SIG-M5 (cell line): ENCODE measurements at places on chromosomes 6 and 20.

DNA sequence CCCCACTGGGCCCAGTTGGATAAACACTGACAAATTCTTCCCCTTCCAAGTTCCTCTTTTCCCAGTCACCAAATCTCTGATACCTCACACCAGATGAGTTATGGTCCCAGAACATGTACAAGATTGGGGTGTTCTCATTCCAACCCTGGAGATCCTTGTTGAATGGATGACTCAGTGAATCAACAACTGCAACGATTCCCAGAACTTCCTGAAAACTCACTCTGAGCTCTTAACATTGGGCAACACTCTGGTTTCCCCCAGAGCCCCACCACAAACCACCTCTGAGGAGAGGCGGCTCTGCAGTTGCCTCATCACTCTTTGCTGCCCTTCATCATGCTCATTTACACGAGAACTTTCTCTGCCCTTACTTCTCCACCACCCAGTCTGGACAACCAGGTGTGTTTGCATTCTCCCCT is 115.2 kb downstream of the MRPL14 start:
- peak; percentile 80 for DNase-seq

DNA sequence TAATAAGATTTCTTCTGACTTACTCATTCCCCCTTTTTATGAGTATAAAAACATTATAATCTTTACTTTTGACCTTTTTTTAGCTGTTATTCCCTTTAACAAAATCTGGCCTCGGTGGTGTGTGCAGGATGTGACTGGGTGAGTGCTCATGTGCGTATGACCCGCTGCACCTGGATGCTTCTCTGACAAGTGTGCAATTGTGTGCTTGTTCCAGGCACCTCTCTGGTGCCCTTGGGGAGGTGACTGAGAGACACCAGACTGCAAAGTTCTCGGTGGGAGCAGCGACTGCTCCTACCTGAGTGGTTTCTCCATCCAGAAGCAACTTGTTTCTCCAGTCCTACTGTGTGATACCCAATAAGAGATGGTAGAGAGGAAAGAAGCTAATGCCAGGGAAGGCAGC is 65.0 kb downstream of the ISM1 start:
- DNase-seq = no peak

DNA sequence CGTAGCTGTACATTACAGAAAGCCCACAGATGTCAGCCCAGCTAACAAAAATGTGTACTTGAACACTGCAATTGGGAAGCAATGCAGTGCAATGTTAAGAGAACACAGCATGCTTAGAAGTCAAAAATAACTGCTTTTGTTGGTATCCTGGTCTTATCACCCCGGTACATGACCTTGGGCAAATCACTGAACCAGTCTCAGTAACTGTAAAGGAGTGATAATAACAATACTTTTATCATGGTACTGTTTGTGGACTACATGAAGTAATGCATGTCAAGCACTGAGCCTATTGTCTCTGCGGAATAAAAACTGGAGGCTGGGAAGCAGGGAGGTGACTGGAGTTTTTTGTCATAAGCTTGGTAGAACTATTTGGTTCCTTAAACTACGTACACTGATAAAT is 44.7 kb upstream of the SPDEF start:
- no peak for DNase-seq

GRCh38 chr20:63268671-63269439 is 3.8 kb upstream of the ARFGAP1 start:
- DNase-seq = no peak

DNA sequence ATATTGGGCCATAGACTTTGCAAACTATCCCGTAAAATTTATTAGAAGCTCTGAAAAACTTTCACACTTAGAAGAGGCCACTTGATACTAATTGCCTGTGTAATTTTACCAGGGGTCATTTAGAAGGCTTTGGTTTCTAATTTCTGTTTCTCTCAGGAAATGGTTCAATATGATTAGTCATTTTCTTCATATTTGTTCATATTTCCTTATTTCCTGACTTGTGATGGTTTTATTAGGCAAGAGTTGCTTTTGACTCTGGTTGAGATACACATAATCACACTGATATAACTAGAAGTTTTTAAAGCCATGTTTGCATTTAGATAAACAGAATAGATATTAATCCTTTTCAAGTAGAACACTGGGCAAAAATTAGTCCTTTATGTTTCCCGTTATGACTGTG is 11.8 kb upstream of the HBS1L start:
- DNase-seq = no peak

GRCh38 chr20:37267667-37268313 is 6.2 kb upstream of the GHRH start:
- DNase-seq = no peak

DNA sequence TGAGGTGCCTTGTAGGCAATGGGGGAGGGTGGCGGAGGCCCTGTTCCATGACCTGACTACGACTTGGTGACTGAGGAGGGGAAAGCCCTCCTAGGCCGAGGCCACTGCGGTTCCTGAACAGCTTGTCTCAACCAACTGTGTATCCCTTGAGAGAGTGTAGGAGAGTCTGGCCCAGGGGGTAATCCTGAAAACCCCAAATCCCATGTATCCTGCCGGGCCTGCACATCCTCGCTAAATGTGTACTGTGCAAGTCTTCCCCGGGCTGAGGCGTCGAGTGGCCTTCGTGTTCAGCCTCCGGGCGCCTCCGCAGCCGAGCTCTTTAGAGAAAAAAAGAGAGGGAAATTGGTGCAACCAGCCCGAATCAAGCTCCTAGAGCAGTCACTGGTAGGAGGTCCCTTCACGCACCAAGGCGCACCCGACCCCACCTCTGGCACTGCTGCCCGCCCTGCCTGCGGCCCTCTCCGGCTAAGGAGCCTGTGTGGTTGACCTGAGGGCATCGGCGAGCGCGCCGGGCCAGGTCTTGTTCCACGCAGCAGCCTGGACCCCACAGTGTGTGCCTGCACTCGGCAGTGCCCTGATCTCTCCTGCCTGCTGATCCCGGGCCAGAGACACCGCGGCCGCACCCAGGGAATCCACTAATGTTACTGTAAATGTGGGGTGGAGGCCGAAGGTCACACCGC is 7.3 kb downstream of the SIM1 start:
- DNase-seq = no peak

DNA sequence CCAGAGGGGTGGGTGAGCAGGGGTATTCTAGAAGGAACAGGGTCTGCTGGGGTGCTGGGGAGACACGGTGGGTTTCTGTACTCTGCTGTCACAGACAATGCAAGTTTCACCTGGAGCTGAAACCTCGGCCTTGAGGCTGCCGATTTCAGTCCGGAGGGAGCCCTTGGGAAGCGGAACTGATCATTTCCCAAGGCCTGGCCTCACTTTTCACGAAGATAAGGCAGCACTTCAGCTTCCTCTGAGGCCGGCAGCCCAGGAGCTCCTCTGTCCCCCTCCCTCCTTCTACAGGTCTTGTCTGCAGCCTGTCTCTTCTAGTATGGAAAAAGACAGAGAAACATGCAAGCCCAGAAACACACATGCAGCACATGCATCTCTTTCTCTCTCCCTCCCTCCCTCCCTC is 242.1 kb downstream of the CDC5L start:
- no peak for DNase-seq

- DNase-seq = no peak
Observed at GRCh38 chr20:9400171-9401025, 114.0 kb upstream of the LAMP5 start.

- DNase-seq = no peak
Observed at GRCh38 chr6:2843138-2843740, 1.6 kb upstream of the SERPINB1 start.

GRCh38 chr6:16621002-16621401 is 140.3 kb downstream of the ATXN1 start:
- DNase-seq = no peak

- DNase-seq = no peak
Observed at GRCh38 chr20:12750221-12750620, 258.6 kb upstream of the SPTLC3 start.

DNA sequence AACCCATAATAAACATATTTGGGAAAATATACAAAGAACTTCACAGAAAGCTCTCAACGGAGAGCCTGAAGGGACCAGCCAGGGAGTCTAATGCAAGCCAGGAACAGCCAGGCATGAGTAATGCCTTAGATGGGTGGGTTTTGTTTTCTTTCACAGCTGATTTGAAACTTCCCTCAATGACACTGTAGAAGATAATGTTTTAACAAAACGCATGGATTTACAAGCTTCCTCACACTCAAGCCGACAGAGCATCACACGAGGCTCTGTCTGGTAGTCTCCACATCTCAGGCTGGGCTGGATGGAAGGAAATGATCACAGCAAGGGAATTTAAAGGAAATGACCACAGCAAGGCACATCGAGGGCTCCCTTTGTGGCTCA is 113.9 kb downstream of the GMPR start:
- no peak for DNase-seq

DNA sequence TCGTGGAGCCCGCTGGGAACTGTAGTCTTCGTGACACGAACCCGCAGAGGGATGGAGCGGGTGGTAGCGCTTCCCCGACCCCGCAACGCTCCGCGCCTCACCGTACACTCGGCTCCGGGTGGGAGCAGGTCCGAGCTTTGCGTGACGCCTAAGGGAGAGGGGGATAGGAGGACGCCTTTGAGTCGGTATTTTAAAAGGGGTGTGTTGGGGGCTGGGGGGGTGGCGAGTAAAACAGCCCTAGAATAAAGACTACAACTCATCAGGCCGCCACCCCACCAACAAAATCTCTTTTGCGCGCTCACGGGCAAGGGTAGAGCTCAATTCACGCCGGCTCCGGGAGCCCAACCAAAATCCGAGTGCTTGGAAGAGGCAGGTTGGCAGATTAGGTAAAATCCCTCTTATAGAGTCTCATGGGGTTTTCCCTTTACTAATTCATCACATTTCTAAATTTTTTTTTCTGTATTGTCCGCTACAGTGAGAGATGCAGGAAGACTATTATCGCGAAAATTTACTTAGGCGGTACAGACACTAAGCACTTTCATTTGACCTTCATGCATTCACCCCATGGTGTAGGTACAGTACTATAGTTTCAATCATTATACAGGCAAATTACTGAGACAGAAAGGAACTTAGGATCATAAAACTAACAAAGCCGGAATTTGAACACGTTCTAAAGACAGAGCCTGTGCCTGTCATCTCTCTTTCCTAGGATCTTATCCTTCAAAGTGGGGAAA is 706 bp upstream of the SNX14 start:
- DNase-seq = peak; percentile 36

GRCh38 chr20:32891491-32891890 is 32.8 kb downstream of the EFCAB8 start:
- DNase-seq = no peak

DNA sequence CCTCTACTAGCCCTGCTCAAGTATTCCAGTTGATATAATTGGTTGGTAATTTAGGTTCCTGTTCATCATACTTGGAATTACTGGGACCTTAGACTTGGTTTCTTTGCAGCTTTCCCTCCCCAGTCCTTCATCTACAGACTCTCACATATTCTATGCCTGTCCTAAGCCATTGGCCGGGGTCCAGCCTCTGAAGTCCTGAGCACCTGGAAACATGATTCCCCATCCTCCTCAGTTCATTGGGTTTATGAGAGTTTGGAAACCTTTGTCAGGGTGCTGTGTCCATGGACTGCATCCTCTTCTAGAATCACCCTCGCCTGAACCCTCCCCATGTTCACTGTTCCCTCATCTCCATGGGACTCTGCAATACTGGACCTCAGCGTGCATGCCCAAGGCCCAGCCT is 8.8 kb downstream of the GSTA2 start:
- DNase-seq = no peak

DNA sequence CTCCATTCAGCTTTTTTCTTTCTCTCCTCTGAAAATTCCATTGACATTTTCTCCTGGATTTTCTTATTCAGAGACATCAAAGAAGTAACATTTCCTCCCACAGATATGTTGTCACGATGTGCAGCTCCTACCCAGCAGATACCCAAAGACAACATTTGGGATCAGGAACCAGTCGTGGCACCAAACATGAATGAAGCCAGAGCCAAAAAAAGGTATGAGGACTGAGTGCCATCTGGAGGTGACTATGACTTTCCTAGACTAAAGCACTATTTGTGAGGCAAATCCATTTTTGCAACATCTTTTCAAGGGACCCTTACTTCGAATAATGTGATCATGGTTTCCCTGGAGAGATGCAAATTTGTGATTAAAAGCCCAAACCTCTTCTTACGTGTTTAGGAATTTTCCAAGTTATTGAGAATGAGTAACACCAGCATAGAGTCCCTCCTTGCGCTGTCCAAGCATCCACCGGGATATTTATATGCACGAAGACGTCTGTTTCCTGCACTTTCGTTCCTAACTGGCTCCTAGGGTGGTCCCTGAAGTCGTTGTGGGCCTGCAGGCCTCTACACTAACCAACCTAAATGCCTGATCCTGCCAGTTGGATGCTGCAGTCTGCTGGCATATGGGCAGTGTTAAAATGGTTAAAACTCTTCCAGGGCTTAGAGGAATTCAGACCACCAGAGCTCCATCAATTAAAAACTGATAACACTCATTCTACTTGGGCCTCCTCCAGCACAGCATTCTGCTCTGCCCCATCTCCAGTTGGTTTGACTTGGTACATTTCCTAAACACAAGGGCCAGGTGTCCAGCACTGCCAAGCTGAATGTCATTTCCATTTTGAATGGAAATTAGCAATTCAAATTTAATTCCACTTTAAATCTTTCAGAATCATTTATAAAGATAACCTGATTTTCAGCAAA is 256.6 kb downstream of the C6orf118 start:
- DNase-seq = no peak

DNA sequence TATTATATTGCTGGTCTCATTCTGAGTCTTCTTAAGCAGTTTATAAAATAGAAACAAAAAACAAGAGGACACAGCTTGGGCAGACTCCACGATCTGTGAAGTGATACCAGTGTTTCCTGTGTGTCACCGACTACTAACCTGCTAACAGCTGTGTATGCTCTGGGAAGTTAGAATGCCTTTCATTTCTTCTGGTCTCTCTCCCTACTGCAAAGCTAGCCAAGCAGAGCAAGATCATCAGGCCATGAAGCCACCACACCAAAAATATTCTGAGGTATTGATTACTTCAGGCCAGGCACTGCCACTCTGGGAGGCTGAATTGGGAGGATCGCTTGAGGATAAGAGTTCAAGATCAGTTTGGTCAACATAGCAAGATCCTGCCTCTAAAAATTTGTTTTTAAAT is 46.9 kb upstream of the SMIM29 start:
- DNase-seq = no peak

GRCh38 chr6:168232062-168232461 is 87.5 kb downstream of the DACT2 start:
- DNase-seq = no peak

- no peak for DNase-seq
Observed at GRCh38 chr6:85401186-85402021, 48.5 kb upstream of the NT5E start.

- no peak for DNase-seq
Observed at GRCh38 chr6:109655761-109656262, 35.2 kb downstream of the AK9 start.

GRCh38 chr6:165390475-165390874 is 81.1 kb upstream of the C6orf118 start:
- no peak for DNase-seq

GRCh38 chr6:32954986-32955802 is 2.3 kb upstream of the HLA-DMA start:
- no peak for DNase-seq
